NCI-H510A (cell line): ENCODE measurements at places on chromosomes 7 and 10.

DNA sequence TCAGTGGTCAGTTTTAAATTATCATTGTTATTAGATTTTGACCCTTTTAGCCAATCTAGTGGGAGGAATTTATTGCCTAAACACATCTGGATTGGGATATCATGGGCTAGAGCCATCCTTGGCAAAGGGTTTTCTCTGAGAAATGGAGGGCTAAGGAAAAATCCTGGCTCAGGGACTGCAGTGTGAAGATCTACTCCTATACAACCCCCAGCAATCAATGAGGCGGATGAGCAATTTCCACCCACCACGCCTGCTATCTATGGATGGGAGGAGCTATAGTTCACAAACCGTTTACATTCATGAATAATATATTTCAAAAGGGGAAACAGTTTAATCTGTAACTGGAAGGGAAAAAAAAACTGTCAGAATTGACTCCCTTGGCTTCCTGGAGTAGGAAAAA lies 2.7 kb downstream of the CAV1 start:
- no peak for DNase-seq

GRCh38 chr7:104906556-104906955 lies 107.4 kb upstream of the KMT2E start:
- no peak for DNase-seq

DNA sequence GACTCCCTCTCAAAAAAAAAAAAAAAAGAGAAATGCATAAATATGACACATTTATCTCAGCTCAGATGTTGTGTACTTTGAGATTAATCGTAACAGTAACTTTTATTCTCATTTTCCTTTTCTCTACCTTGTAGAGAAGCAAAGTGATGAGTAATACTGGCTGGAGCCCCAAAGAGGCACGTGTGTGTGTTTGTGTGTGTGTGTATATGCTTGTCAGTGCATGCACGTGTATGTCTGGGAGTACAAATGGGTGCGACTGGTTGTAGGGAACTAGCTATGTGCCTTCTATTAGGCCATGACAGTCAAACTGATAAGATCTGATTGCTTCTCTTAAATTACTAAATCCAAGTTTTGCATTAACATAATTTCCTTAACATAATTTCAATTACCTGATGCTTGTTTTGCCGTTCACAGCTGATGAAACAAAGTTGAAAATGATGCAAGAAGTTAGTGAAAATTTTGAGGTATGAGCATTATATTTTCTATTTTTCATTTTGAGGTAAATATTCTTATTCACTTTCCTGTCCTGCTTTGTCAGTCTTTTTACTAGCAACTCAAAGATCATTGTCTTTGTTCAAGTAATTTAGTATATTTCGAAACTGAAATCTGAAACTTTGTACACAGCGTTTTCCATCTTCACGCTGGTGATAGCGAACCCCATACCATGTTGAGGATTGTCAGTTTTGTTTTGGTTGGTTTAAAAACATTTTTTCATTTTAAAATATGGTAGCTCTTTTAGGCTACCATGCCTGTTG lies 3.4 kb downstream of the TRRAP start:
- DNase-seq: no peak

GRCh38 chr7:148940702-148941597 lies 56.9 kb upstream of the EZH2 start:
- DNase-seq: peak; percentile 28

DNA sequence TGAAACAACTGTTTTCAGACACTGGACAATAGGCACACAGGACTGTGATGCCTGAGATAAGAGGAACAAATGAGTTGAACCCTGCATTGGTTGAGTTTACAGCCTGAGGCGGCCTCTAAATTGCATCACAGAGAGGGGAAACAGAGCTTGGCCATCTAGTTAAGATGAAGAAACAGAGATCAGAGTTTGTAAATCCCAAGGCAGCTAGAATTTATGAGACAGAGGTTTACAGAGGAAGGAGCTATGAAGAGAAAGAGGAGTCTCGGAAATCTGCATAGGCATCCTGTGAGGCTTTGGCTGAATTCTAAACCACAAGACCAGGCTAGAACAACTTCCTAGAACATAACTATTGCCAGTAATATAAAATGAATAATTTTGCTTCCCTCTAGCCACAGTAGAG lies 41.0 kb upstream of the OIT3 start:
- DNase-seq: no peak

- DNase-seq: no peak
Measured at GRCh38 chr10:49207936-49208487, 19.8 kb upstream of the TMEM273 start.

- no peak for DNase-seq
Measured at GRCh38 chr10:32961895-32962369, 3.9 kb upstream of the ITGB1 start.

- DNase-seq: no peak
Measured at GRCh38 chr10:46094931-46095750, 49.1 kb upstream of the MSMB start.

GRCh38 chr10:63614371-63614891 lies 93.2 kb downstream of the REEP3 start:
- no peak for DNase-seq

GRCh38 chr10:49747303-49747646 lies 14.8 kb downstream of the OGDHL start:
- no peak for DNase-seq

DNA sequence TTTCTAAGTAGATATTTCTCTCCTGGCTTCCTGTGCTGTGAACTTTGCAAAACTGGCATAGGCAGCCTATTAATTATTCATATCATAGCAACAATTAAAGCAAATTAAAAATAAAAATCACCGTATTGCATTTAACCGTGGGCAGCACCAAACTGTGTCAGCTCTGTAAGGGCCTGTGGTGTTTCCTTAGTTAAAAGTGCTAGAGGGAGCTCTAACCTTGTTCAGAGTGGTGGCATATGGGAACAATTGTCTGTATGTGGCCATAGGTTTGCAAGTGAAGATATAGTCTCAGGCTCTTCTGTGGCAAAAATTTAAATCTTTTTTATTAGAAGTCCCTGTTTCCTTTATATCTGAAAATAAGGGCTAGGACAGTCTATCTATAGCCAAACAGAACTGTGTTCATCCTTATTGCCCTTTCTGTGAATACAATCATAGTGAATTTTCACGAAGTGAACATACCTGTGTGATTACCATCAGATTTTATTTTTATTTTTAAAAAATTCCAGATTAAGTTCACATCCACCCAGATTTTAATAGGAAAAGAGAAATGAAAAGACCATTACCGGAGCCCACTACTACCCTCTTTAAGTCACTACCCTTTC lies 92.6 kb downstream of the POLL start:
- no peak for DNase-seq

DNA sequence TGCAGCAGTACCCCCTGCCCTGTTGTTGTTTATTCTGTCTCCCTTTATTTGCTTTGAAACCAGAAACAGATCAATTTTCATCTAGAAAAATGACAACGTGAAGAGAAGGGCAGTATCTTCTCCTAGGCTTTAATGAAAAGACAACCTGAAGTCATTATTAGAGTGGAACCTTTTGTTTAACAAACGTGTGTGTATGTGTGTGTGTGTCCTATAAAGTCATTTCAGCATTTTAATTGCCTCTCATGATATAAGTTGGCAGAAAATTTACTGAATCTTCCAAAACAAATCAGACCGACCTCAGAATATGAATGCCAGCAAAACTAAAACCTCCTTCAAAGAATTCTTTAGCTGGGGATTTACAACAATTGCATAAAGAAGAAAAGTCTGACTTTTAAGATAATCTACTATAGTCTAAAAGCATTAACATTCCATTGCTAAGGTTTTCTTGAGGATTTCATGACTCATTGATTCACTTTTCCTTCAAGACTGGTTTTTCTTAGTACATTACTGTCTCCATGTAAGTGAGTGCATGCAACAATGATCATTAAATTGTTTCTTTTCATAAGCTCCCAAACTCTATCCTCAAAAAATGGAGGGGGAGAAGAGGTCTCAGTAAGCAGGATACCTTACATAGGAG lies 3.2 kb downstream of the GLI3 start:
- no peak for DNase-seq

DNA sequence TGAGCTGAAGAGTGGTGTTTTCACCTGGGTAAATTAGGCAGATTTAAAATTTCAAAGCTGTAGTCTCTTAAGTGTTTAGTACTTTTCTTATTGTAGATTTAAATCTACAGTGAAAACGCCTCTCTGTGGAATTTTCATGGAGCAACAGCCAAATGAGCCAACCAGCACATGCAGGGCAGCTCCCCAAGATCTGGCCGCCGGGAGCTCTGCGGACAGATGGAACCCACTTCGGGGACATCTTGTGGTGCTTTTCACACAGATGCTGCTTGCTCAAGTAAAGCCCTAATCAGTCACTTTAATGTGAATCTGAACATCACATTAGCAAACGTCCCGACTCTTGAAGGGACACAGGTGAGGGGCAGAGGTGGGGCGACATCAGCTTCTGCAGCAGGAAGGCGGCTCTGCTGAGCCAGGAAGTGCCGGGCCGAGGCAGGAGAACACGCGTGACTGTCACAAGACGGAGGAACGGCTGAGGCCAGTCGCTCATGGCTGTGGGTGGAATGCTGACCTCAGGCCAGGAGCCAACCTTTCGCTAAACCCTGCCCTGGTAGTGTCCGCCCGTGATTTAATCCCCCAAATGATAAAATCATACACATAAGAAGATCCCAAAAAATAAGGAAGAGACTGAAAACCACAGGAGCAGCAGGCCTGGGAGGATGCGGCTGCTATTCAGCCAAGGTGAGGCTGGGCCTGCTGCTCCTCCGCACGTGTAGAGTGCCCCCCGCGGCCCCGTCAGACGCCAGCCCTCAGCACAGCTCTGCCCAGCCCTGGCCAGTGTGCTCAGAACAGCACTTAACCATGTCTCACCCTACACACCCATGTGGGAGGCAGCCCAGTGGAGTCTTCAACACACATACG lies 256.8 kb downstream of the ZMYND11 start:
- DNase-seq: no peak

DNA sequence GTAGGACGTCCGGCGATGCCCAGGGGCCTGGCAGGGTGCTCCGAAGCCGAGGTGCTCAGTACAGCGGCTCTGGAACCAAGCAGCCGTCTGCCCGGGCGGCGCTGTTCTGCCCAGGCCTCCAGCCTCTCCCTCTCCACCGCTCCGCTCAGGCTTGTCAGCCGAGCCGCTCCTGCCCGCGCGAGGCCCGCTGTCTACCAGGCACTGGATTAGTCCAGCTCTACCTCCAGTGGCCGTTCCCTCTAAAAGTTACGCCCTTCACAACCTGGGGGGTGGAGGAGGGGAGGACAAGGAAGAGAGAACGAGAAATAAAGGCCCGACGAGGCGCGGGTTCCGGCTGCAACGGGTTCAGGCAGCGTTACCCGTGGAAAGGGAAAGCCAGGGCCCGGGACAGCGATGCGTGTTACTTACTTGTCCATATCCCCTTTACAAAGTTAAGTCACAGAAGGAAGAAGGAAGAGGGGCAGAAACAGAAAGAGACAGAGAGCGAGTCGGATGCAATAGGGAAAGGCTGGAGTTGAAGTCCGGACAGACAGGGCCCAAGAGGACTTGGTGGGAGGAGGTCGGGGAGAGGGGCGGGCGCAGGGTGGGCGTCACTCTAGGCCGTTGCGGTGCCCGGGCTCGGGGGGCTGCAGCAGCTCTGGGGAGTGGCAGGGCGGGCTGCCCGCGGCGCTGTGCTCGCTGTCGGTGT lies 2.8 kb downstream of the SP8 start:
- DNase-seq: no peak

DNA sequence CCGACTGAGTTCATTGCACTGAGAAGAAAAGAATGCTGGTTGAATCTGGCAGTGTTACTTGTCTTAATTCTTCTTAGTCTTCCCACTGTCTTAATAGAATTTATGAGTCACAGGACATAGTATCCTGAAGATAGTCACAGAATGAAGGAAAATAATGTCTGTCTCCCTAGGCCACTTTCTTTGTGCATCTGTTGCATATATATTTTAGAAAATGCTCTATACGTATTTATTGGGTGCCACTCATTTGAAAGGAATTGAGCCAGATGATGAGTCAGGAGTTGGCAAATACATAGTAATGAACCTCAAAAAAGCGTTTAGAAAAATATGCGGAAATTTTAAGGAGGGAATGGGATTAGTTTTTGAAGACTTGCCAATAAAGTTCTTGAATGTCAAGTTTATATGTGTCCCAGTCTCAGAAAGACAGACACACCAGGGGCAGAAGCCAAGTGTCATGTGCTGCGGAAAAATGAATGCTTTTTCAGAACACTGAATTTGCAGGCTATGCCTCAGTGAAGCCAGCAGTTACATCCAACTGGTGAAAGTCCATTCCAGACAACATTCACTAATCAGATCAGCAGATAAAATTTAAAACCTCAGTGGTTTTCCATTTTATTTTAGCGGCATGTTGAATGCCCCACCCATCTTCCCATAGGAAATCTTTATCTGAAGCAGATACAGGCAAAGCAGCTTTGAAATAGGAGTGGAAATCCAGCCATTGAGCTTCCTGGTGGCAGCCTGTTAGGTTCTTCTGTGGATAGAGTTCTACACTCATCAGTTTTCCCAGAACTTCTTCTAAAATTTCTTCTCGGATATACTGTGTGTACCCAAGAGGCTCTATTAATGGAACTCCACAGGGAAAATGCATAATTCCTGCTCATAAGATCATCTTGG lies 308.4 kb downstream of the BICC1 start:
- DNase-seq: no peak

DNA sequence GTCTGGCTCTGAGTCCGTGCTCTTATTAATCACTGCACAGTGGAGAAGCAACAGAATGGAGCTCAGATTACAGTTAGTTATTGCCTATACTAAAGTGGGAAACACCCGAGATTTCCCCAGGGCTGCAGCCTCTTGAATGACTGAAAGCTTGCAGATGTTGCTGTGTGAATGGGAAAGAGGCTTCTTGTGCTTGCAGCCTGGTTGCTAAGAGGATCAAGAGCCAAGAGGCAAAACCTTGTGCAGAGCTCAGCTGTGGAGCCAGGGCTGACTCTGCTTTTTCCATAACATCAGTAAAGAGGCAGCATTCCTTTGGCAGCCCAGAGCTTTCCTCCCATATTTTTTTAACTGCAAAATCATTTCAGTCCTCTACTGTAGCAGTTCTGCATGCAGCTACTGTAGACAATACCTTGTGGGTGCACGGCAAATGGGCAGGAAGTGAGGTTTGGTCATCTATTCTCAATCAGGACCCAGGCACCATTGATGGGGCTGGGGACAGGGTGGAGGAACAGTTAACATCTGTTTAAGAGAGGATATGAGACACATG lies 86.5 kb downstream of the RALA start:
- peak; percentile 27 for DNase-seq
